ENCODE measurements at places on chromosomes 2 and 18.
A peak's percentile ranks its signal among the peaks of the same experiment; 100 is the strongest.

DNA sequence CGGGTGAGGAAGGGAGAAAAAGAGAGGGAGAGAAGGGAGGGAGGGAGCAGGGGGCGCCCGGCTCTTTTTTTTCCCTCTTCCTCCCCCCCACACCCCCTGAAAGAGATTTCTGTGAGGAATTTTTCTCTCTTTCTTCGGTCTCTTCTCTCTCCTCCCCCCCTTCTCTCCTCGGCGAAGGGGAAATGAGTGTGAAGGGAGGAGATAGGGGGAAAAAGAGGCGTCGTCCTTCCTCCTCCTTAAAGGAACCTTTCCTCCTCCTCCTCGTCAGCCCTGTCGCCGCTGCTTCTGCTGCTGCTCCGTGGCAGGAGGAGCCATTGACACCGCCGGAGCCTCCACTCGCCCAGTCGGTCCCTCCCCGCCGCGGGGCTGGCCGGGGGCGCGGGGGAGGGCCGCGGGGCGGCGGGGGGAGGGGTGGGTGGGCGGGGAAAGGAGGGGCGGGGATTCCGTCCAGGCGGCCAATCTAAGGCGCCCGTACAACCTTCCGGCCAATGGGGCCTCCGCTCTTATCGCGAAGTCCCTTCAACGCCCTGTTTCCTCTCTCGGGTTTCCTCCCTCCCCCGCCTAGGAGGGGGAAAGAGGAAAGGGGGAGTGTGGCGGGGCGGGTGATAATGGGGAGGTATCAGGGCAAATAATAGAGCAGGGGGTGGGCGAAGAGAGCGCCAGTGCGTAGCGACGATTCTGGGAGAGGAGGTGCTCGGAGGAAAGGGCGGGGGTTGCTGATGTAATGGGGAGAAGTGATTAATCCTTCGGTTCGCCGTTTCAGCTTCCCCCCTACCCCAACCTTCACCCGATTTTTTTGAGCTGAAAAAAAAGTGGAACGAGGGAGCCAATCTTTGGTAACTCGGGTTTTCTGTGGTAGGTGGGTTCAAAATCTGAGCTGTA lies at the start of gene FBXO11:
Gene FBXO11, minus strand, starts transcription at position 342 of the 882 bp plus-strand sequence. CDS start 778 bp downstream, outside the sequence.
- DNase-seq: peak; percentile 93

DNA sequence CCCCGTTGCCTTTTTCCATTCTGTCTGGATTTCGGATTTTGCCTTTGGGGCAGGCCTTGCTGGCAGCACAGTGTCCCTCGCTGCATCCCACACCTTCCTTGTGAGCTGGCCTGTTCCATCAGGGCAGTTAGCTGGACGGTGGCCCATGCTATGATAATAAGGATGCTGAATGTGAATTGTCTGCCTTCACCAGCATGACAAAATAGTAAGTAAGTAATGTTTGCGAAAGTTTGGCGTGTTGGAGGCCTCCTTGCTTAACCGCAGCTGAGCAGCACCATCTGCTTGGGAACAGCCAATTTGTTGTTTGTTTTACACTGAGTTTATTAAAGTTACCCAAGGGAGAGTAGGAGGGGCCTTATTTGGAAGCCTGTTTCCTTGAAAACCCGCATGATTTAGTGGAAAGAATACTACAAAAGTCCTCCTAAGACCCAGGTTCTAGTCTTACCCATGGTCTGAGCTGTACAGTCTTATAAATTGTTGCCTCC lies 469.7 kb upstream of the FANCL start:
- DNase-seq: no peak

DNA sequence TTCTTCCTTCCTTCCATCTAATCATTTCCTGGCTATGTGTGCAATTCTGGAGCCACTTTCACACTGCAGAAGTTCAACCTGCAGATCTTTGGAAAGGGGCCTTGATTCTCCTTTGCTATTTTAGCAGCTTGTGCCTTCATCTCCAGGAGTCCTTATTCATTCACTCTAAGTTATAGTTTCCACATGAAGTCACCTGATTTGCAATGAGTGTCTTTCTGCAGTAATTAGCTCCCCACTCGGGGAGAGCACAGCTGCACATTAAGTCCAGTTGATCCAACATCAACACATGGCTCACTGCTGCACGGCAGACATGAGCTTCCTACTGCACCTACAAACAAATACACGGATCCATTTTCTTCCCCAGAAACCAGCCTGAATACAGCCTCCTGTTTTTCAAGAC lies 323.1 kb upstream of the TNP1 start:
- DNase-seq: no peak

- no peak for DNase-seq
Observed at GRCh38 chr2:880201-880970, 70.3 kb upstream of the SNTG2 start.

- no peak for DNase-seq
Observed at GRCh38 chr18:74454279-74454751, 2.8 kb downstream of the DIPK1C start.
